ENCODE measurements at places on chromosomes 1 and 21.

- no peak for DNase-seq
Measured at GRCh38 chr1:228212415-228212965, 4.6 kb downstream of the OBSCN start.

DNA sequence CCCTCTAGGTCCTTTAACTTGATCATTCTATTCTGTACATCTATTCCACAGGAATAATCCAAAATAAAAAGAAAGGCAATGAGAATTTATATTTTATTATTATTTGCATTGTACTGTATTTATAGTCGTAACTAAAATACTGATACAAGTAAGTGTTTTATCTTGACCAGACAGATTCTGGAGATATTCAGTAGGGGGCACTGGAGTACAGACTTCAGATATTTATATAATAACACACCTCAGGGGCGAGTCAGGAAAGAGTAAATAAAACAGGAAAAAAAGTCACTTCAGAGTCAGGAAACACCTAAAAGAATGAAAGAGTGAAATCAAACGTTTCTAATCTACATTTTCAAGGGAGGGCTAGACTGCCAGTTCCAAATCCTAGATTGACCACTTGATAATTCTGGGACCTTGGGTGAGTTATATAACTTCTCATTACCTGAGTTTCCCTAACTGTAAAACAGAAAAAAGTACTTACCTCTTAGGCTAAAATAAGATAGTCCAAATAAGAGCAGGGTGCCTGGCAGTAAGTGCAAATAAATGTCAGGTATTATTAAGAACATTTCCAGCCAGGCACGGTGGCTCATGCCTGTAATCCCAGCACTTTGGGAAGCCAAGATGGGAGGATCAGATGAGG is 31.1 kb upstream of the MTF1 start:
- peak; percentile 57 for DNase-seq

DNA sequence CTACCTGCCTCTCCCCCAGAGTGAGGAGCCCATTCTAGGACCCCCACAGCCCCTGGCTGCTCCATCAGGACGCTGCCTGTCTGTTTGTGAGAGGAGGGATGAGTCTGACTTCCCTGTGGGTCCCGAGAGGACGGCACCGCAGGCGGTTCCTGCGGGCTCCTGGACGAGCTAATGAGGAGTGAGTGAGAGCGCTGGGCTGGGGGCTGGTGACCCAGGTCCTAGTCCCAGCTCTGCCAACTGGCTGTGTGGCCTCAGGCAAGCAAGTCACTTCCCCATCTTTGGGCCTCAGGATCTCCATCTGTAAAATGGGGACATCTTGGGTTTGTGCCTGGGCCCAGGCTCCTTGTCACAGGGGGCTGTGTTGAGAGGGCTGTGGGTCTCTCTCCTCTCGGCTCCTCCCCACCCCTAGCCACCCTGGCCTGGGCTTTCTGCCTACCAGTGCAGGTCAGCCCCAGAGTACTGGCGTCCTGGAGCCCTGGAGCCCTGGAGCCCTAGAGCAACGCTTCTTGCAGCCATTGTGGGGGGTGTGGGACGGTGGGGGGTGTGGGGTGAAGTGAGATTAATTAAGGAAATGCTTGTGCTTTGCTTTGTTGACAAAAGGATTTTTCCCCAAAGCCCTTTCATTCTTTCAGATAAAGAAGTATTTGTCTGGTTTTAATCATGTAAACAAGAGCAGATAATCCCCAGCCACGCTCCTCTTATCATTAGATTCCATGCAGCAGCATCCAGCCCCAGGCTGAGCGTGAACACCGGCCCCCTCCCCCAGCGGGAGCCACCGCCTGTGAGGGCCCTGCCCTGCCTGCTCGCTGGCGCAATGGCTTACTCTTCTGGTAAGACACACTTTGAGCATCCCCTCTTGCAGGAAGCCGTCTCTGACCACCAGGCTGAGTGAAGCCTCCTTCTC is 26.8 kb downstream of the SLC1A7 start:
- DNase-seq = peak; percentile 94

DNA sequence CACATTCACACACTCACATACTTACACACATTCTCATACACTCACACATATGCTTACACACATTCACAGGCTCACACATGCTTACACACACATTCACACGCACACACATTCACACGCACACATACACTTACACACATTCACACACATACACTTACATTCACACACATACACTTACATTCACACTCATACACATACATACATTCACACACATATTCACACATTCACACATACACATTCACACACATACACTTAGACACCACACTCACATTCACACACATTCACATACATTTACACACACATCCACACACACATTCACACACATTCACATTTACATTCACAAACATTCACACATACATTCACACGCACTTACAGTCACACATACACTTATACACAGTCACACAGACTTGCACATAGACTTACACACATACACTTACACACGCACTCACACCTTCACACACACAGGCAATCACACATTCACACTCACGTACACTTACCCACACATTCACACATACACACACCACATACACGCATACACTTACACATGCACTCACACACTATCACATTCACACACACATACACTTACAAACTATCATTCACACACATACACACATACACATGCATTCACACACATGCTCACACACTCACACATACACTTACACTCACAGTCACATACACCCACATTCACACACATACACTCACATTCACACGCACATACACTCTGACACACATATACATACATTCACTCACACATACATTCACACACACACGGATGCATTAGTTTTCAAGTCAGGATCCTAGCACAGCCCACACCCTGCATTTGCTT is 16.8 kb downstream of the PDE9A start:
- DNase-seq = no peak

- DNase-seq = peak; percentile 57
Measured at GRCh38 chr21:32413697-32414578, 1.4 kb downstream of the EVA1C start.

DNA sequence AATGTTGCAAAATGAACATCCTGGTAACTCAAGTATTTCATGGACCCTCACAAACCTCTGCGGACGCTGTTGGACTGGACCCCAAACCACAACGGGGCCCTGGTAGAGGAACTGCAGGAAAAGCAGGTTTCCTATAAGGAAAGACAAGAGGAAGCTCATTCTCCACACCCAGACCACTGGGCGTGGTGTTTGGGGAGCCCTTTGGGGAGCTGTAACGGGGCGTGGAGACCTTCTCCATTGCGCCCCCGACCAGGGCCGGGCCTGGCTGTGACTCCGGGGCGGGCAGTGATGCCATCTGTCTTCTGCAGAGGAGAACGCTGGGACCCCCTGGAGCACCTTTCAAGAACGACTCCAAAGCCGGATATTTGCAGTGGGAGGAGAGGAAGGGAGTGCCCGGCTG is 30.0 kb upstream of the AGPAT3 start:
- no peak for DNase-seq

DNA sequence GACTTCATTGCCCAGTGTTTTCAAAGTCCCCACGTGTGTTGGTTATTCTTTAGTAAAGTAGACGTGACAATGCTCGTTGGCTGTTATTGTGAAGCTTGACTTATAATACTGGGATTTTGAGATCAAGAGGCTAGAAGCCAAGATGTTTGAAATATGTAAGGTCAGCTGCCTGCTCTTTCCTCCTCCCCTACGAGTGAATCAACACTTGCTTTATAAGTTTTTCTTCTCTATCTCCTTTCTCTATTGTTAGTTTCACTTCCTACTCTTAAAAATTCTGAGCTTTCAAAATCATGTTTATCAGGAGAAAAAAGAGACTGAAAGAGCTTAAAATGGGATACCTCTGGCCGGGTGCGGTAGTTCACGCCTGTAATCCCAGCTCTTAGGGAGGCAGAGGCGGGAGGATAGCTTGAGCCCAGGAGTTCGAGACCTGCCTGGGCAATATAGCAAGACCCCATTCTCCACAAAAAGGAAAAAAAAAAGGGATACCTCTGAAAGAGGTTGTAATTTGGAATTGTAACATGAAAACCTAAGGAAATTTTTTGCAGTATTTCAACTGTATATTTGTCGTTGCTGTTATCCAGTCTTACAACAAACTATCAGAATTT is 72.0 kb downstream of the EPB41 start:
- DNase-seq = no peak

GRCh38 chr1:87305762-87306161 is 22.9 kb upstream of the LMO4 start:
- peak; percentile 43 for DNase-seq

DNA sequence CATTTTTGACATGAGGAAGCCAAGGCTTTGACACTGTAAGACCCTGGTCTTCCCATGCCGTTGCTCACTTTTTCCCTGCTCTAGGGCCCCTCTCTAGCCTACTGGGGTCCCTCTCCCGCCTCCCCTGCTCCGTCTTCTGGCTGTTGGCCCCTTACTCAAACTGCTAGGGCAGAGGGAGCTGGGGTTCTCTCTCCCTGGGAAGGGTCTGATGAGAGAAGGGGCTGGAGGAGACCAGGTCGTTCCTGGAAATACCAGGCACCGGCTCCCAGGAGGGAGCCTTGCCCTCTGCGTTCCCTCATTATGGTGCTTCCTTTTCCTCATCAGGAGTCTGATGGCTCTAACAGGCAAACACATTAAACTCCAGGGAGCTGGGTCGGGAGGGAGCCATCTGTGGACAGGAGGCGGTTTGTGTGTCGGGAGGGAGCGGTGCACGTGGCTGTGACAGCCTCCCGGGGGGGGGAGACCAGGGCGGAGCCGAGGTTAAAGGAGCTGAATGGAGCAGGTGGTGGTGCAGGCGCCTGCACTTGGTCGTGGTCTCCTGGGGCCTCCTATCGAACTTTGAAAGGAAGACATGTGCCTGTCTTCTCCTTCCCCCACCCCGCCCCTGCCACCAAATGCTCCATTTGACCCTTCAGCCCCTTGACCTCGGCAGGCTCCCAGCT is 35.4 kb upstream of the LHX4 start:
- no peak for DNase-seq

- DNase-seq = no peak
Measured at GRCh38 chr1:12634156-12634555, 9.7 kb upstream of the AADACL4 start.

DNA sequence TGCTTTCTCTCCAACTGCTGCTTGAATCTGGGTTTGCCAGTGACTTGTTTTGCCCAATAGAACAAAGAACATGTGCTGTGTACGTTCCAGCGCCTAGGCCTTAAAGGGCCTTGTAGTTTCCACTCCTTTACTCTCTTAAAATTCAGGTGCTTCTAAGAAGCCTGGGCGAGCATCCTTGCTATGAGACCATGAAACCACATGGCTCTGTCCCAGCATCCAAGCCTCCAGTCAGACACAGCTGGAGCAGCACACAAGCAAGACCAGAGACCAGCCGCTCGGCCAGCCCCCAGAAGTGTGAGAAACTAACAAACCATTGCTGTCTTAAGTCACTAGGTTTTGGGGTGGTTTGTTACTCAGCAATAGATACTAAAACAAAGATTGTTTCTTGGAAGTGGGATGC is 15.1 kb downstream of the PLEKHO1 start:
- no peak for DNase-seq

GRCh38 chr1:225610539-225610938 is 42.4 kb downstream of the ENAH start:
- DNase-seq = no peak

GRCh38 chr1:97139512-97139911 is 417.9 kb downstream of the PTBP2 start:
- DNase-seq = peak; percentile 46

DNA sequence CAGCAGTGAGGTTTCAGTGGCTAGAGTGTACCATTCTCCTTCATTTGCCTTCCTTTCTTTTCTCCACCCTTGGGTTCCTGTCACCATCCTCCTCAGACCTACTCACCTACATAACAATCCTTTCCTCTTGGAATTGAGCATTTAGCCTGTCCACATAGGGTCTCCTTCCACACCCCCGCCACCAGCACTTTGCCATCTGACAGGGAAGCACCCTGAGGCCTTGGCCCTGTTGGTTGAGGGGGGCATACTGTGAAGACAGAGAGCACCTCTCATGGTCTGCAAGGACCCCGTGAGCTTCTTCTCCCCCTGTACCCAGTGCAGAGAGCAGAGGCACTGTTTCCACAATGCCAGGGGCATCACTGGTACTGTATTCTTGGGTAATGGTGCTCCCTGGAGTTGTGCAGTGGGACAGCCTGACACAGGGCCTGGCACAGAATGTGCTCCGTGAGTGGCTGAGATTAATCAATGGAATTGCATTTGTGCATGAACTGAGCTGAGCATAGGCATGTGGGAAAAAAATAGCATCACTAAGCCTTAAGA is 14.9 kb upstream of the SLC5A9 start:
- DNase-seq = no peak

DNA sequence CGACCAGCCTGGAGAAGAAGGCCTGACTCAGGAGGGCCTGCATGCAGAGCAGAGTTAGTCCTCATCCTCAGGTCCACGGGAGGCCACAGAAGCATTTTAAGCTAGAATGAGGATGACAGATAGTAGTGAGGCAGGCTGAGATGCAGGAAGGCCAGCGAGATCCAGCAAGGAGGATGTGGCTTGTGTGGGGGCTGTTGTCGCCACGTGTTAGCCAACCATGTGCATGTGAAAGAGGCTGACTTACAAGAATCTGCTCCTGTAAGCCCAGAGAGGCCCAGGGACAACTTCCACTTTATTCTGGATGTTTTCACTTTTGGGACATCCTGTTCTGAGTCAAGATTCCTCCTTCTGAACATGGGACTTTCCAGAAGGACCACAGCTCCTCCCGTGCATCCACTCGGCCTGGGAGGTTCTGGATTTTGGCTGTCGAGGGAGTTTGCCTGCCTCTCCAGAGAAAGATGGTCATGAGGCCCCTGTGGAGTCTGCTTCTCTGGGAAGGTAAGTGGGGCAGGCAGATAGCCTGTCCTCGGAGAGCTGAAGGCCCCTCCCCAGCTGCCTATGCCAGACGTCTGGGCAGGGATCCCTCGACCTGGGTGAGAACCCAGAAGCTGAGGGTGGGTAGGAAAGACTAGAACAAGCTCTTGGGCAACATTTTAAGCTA is at the start of gene SLAMF8:
Gene SLAMF8 (plus strand): TSS at position 433 of the 661 bp plus-strand sequence. CDS start 26 bp downstream, at position 459.
- peak; percentile 39 for DNase-seq

GRCh38 chr1:66933887-66934700 is 9.3 kb downstream of the MIER1 start:
- DNase-seq = no peak

DNA sequence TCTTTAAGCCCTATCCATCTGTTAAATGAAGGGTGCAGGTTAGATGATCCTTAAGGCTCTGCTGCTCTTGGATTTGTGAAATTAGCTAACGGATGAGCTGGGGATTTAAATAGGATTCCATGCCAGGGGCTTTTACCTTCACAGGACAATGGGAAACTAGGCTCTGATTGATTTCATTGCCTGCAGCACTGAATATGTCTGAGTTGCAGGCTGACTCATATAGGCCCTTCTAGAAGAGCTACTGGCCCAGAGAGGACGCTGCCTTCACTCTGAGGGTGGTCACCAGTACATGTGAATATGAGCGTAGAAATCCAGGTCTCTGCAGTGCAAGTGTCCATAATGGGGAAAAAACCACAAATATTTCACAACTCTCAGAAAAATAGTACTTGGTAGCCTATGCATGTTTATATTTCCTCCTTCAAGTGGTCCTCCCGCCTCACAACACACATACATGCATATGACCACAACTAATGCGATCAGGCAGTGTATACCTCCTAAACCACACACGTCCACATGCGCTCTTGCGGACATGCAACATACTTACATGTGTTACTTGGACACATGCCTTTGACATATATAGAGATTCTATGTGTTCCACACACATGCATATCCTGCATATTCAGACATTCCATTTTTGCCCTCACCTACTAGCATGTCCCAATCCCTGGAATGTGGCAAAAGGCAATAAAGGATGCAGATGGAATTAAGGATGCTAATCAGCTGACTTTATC is 233.8 kb upstream of the JUN start:
- DNase-seq = peak; percentile 54
